T-helper 1 cell (primary cell): ENCODE measurements at places on chromosomes 13 and 19.

DNA sequence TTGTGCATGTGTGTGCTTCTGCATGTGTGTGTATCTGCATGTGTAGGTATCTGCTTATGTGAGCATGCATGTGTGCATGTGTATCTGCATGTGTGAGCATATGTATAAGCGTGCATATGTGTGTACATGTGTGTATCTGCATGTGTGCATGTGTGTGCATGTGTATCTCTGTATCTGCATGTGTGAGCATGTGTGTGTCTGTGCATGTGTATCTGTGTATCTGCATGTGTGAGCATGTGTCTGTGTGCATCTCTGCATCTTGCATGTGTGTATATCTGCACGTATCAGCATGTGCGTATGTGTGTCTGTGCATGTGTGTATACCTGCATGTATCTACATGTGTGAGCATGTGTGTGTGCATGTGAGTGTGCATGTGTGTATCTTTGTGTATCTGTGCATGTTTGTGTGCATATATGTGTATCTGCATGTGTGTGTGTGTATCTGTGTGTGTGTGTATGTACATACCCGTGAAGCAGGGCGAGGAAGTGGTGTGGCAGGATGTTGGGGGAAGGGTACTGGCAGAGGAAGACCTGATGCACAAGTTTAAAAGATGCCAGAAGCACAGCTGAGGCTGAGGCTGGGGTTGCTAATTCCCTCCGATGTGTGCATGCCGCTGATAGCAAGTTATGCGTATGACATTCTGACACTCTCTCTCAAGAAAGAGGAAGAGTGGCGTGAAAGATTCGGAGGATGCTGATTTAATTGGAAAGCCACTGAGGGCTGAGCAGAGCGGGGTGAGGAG lies 64.2 kb downstream of the TEX29 start:
- no peak for DNase-seq

DNA sequence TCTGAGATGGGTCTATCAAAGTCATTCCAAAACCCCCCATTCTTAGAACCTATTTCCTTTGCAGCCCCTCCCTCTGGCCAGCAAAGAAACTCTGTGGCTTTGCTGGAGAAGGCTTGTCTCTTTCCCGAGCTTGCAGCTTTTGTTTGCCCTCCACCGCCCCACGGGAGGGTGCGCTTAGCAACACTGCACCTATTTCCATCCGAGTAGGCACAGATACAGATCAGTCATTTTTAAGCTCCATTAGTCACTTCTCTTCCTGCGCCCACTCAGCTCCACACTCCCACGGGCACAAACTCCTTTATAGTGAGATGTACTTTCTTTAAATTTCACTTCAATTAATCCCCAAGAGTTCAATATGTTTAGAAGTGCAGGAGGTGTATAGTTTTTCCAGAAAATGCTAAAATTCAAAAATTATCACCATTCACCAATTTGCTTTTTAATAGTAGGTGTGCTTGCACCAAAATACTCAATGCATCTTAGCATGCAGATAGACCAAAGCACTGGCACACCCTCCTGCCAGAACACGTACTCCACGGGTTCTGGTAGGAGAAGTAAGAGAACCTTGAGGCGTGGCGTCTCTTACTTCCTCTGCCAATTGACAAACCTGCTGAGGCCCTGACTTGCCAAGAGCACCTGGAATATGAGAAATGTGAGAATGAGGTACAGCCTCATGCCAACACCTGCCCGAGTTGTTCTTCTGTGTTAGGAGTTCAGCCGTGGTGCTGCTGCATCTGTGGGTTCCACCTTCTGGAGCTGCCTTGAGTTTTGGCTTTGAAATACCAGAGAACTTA lies 183.7 kb downstream of the TEX29 start:
- no peak for DNase-seq

DNA sequence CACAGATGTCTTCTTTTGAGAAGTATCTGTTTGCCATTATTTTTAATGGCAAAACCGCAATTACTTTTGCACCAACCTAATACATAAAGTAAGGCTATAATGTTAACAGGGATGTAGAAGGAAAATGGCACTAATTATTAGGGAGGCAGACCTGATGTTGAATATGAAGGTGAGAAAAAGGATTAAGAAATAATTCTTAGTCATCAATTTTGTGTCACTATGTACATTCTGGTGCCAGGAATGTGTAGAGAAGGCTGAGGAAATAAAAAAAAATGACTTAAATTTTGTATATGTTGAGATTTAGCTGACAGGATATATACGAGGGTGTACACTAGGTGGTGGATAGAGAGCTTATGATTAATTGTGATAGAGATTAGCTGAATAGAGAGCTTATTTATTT lies 12.6 kb downstream of the ZNF585B start:
- no peak for DNase-seq

GRCh38 chr19:38649305-38650171 lies 2.1 kb downstream of the ACTN4 start:
- DNase-seq, result no peak

DNA sequence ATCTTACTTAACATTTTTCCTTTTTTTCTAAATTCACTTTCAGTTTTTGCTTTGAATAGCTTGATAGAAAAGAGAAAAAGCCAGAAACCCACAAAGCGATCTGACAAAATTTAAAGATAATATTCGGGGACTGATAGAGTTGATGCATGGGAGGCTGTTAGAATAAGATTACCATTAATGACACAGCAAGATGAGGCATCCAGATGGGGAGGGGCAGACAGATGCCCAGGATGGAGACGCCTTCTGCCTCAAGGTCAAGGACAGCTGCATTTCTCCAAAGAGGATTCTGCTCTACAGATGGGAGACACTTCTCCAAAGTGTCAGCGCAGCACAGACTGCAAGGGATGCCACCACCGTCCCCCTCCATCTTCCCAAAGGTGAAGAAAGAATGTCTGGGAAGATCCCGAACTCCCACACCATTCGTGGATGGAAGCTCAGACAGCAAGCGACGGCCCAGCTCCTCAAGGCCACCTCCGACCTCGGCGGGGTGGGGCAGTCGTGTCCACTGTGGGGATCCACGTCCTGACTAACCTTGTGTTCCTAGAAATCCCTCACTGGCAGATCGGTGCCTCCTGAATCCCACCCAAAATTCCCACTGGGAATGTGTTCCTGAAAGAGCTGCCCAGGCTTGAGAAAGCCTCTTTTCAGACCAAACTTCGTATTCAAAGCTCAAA lies 32.9 kb downstream of the NAXD start:
- no peak for DNase-seq
